Fibroblast of skin of scalp (primary cell): ENCODE measurements at places on chromosomes 11 and 22.

DNA sequence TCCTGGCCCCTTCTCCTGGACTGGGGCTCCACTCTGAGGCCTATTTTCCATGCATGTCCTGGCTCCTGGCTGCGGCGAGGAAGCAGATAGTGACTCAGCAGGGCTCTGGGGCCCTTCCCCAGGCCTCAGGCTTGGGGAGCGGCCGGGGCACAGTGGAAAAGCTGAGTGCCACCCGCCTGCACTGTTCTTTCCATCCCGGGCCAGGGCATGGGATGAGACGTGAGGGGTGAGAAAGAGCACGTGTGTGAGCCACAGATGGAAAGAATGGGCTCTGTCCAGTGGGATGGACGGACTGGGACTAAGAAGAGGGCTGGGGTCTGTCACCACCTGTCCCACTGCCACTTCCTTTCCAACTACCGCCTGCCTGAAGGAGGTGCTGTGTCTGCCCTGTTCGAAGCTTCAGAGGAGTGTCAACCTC, 12.8 kb downstream of the SLC37A2 start:
- no peak for DNase-seq

DNA sequence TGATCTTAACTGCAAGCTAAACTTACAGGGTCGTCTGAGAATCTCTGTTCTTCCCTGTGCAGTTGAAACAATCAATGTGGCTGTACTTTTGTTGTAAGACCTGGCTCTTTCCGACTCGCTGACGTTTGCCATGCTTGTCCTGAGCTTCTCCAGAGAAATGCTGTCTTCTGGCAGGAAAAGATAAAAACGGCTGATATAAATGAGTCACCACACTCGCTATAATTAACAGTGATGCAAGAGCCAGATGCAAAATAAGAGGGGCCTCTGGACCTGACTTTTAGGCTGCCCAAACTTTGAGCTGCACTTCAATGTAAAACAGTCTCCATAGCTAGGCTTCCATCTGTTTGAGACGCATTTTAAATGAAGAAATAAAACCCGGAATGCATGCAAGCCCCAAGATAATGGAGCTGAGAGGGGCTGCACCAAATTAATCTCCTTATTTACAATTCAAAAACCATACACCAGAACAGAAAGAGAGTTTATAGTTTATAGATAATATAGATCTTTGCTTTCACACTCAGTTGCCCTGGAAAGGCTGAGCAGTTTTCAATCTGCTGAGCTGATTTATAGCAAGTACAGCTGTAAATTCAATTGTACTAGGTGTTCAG, 48.5 kb downstream of the WT1 start:
- no peak for DNase-seq

GRCh38 chr11:103078710-103079109, 13.2 kb downstream of the DCUN1D5 start:
- no peak for DNase-seq

GRCh38 chr11:39570526-39570925, 1888.9 kb downstream of the LRRC4C start:
- no peak for DNase-seq

DNA sequence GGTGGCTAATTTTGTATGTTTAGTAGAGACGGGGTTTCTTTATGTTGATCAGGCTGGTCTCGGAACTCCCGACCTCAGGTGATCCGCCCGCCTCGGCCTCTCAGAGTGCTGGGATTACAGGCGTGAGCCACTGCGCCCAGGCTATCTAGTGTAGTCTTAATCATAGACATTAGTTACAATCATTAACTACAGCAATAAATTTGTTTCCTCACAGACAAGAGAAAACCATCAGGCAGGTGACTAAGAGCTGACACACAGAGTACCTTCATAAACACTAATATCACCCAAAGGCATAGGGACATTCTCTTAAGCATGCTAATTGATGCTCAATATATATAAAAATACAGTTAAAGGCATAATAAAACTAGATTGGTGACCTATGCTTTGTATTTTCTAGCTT, 19.4 kb downstream of the SDHD start:
- no peak for DNase-seq

DNA sequence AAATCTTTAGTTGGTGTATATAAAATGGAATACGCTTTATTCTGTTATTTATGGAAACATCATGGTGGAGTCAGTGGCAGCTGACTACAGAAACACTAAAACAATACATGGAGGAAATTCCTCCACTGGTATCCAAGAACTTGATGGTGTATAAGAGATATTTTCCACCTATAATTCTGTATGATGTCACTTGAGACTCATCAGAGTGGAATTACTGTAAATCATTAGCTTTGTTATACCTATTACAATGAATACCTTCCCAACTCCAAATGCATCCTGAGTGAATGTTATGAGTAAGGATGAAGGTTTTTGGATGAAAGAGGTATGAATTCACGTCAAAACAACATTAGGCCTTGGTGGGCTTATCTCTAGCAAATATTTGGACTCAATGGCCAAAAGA, 258.5 kb upstream of the SORL1-AS1 start:
- DNase-seq, result no peak

- DNase-seq, result peak; percentile 95
Measured at GRCh38 chr22:27456696-27457503, 344.7 kb downstream of the MN1 start.

- DNase-seq, result peak; percentile 69
Measured at GRCh38 chr11:4019891-4020290, 74.7 kb upstream of the RRM1 start.

- DNase-seq, result no peak
Measured at GRCh38 chr11:108592591-108593213, 866 bp downstream of the EXPH5 start.

DNA sequence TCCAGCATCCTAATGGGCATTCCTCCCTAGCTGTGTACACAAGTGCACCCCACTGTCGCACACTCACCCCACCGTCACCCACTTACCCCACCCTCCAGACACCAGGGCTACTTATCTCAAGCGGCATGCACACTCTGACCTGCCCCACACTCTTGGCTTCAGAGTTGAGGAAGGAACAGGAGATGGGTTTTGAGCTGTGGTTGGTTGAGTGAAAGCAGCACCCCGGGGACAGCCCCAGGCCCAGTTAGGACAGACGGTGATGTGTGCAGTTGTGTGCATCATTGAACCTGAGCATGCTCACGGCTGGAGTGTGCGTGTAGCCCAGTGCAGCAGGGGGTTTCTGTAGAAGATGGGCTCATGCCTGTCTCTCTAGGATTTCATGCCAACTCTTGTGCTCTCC, 32.5 kb downstream of the AHNAK start:
- DNase-seq, result no peak

DNA sequence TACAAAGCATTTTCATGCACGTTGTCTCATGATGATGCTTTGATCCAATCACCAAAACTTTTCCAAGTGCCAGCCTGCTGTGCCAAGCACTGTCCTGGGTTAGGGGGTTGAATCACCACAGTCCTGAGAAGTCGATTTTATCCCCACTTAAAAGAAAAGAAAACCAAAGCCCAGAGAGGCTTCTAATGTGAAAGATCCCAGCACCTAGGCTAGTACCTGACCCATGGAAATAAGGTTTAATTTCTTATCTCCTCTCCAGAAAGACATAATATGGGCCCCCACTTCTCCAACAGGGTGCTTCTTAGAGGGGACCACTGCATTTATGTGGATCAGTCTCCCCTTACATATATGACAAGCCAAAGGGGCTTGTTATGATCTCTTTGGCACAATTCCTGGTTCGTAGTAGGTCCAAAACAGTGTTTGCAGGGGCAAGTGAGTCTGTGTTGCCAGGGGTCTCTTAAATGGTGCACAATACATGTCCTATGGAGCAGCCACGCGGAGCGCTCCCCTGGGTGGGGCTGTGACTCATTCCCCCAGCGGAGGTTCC, 1.9 kb upstream of the BCL9L start:
- DNase-seq, result no peak

DNA sequence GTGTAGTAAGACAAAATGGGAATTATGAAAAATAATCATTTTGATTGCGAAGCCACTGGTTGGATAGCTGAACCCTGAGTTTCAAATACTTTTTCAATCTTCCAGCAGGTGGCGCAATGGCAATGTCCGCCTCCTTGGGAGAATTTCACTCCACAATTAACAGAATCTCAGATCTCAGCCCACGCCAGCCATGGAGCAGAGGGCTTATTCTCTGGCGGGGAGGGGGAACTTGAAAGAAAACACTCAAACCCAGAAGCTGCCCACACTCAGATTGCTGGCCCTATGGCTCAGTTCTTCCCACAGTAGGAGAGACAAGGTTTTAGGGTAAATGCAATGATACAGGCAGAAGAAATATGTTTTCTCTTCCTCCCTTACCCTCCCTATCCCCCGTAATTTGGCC, 38.7 kb upstream of the RCN1 start:
- DNase-seq, result peak; percentile 64

GRCh38 chr22:29936186-29936585, 53.2 kb downstream of the MTMR3 start:
- DNase-seq, result no peak

DNA sequence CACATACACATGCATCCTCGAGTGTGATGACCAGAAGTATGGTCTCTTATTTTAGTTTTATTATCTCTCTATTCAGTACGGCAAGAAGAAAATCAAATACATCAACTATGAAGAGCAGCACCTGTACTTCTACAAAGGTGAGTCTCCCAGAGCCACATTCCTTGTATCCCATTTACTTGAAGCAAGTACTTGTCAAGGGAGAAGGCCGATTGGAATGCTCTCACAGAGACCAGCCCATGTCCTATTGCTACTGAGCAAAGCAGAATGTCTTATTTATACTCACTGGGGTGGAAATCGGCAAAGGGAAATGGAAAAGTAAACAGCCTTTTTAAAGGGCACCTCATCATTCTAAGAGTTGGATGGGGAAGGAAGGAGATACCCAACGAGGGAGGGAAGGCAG, 72.6 kb upstream of the OR5AK2 start:
- DNase-seq, result no peak

GRCh38 chr11:118275176-118275575, 11.1 kb upstream of the MPZL2 start:
- DNase-seq, result no peak

GRCh38 chr22:20777420-20778177, 3.7 kb downstream of the SERPIND1 start:
- peak; percentile 15 for DNase-seq

- peak; percentile 9 for DNase-seq
Measured at GRCh38 chr11:30586251-30587144, at the start of gene MPPED2. Gene MPPED2, minus strand, starts transcription at chr11:30586353. Its CDS starts 5,980 bp downstream, at chr11:30580373.

- DNase-seq, result no peak
Measured at GRCh38 chr22:38035530-38035885, 21.7 kb upstream of the PICK1 start.

- peak; percentile 27 for DNase-seq
Measured at GRCh38 chr11:14417186-14417585, 58.2 kb upstream of the RRAS2 start.

GRCh38 chr11:111393096-111393495, 14.0 kb upstream of the POU2AF1 start:
- DNase-seq, result no peak

- no peak for DNase-seq
Measured at GRCh38 chr11:45659031-45659817, 6.2 kb downstream of the CHST1 start.

DNA sequence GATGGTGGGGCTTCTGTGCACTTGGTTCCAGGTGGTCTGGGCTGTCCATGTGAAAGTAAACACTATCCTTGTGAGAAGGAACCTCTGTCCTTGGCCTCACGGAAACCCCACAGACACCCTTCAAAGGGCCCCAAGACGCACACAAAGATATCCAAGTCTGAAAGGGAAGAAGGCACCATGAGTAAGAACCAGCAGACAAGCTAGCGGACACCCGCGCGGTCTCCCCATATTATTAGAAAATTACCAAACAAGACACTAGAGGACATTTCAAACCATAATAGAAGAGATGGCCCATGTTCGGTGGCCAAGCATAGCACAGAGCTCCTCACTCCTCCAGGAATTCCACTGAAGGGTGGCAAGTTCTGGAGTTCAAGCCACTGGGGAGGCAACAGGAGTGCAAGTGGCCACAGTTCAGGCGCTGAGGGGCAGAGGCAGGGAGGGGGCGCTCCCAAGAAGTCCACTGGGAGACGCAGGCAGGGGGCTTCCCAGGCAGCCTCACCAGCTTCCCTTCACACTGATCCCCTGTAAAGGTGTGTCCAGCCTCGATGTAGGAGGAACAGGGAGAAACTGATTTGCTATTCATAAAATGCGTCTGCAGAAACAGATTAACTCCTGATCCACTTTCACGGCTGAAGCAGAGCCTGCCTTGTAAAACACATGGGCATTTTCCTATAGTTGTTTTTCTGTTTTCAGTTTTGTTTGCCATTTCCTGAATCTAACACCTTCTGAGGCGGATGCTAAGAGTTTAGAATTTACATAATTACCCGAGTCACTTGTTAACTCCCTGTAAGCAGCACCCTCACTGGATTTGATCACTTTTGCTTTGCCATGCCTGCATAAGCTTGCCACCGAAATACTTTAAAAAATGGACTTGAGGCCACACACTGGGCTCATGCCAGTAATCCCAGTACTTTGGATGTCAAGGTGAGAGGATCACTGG, 9.1 kb upstream of the PPARA start:
- no peak for DNase-seq

GRCh38 chr11:117453886-117454563, 126.4 kb downstream of the CEP164 start:
- no peak for DNase-seq

DNA sequence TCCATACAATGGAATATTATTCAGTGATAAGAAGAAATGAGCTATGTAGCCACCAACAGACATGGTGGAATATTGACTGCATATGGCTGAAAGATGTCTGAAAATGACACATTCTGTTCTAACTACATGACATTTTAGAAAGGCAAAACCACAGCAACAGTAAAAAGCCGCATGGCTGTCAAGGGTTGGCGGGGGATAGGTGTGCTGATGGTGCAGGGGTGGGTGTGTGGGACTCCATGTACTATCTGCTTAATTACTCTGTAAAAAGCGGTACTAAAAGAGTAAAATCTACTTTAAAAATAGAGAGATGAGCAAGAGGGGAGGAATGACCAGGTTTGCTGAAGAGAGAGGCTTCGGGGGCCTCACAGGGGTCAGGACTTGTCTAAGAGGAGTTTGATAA, 16.7 kb upstream of the YPEL1 start:
- DNase-seq, result no peak

GRCh38 chr11:103420593-103420992, 311.4 kb downstream of the DYNC2H1 start:
- peak; percentile 20 for DNase-seq

DNA sequence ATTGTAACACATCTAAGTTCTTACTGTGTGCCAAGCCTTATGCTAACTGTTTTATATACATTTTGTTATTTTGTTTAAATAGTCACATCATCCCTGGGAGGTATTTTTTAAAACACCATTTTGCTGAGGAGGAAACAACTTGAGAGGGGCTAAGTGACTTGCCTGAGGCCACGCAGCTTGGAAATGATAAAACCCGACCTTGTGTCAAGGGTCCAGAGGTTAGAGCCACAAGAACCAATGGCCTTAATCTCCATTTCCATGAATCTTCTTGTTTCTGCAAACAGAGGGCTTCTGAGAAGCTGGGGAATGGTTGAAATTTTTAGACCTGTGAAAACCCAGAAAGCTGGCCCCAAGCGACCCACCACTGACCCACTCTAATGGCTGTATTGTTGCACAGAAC, 16.7 kb downstream of the ABTB2 start:
- DNase-seq, result no peak

DNA sequence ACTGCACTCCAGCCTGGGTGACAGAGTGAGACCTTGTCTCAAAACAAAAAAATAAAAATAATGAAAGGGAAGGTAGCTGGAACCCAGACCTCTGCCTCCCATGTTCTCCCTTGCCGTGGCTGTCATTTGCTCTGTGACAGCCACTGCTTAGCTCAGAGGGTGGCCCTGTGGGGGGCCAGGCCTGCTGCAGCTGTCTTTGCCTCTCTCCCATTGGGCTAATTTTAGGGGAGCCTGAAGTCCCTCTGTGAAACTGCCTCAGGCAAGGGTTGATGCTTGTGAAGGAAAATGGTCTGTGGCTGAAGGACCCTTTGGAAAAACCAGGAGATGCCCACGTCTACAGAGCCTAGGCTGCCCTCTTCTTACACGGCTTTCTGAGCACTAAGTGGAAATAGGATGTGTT, 42.9 kb downstream of the C11orf91 start:
- no peak for DNase-seq
